ENCODE measurements at places on chromosomes 3 and 15.

DNA sequence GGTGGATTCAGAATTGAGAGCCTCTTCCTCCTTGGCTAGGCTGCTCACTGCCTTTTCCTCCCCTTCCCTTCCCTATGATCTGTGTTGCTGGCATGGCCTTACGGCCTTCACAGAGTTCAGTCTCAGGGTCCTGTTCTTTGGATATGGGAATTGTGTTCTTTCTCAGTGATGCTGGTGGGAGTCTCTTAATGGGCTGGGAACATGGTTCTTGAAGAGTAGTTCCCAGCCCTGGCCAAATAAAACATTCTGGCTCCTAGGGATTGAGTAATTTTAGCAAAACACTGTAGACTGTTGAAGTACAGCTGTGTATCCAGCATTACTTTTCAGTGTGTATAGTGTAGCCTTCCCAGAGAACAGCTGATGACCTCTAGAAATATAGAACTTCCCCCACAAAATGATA is 22.6 kb upstream of the FILIP1L start:
- no peak for DNase-seq

DNA sequence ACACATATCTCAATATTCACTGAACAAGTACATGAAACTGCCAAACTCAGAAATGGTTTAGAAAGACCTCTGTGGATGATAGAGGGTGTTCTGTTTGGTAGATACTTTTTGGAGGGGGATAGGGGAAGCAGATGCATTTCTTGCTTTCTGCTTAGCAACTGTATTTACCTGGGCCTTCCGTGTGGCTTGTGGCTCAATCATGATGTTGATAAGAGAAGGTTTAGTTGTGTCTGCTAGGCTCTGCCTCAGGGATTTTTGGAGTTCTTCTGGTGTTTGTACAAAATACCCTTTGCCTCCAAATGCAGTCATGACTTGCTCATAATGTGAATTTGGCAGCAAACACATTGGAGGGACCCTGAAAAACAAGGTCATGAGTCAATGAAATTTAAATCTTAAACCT is 38.2 kb downstream of the HACL1 start:
- no peak for DNase-seq

DNA sequence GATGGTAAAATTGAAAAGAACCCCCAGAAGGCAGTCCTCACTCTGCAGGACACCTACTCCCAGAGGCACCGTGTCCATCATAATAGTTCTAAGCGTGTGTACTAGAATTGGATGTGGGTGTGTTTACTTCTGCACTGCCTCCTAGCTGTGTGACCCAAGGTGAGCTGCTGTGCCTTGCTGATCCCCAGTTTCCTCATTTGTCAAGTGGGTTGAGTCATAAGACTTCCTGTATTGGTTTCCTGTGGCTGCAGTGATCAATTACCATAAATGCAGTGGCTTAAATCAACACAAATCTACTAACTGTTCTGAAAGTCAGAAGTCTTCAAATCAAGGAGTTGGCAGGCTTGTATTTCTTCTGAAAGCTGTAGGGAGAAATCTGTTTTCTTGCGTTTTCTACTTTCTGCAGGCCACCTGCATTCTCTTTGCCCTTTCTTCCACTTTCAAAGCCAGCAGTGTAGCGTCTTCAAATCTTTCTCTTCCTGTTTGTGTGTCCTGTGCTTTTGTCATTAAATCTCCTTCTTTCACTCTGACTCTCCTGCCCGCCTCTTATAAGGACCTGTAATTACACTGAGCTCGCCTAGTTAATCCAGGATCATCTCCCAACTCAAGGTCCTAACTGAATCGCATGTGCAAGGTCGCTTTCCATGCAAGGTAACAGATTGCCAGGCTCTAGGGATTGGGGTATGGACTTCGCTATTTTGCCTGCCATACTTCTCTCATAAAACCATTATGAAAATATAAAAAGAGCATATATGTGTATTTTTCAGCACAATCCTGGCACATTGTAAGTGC is 59.0 kb downstream of the RORA start:
- DNase-seq: no peak

- no peak for DNase-seq
Observed at GRCh38 chr3:135023996-135024658, 229.1 kb downstream of the EPHB1 start.

DNA sequence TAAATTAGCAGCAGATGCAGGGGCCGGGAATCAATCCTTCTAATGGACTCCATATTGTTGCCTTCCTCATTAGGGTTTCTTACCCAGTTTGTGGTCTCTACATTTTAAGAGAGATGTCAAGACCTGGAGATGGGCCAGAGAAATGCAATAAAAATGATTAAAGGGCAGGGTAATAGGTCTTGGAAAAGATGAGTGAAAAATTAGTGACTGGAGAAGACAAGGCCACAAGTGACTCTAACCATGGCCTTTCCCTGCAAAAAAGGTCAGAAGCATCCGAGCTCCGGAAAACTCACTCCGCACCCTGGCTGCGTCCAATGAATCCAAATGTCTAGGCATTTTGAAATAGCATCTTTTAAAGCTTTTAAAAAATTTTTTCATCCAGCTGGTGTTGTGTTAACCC is 152.8 kb downstream of the ARRDC4 start:
- DNase-seq: no peak

DNA sequence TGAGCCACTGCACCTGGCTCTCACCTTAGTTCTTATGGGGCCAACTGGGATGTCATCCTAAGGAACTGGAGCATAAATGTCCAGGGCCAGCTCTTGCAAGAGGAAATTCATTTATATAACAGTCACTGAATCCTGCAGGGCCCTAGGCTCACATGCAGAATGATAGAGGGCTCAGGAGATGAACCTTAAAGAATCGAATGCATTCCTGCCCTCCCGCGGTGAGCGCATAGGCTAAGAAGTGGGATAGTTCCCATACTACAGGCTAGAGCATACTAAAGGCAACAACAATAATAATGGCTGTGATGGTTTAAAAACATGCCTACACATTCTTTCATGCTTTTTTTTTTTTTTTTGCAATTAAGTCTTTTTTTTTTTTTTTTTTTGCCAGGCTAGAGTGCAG is 17.1 kb upstream of the CSRNP1 start:
- no peak for DNase-seq

- no peak for DNase-seq
Observed at GRCh38 chr15:47803767-47804166, 86.5 kb downstream of the SEMA6D start.

GRCh38 chr15:65558336-65558735 is 28.1 kb downstream of the HACD3 start:
- DNase-seq: no peak

- no peak for DNase-seq
Observed at GRCh38 chr3:107271787-107272387, 105.4 kb upstream of the CCDC54 start.

DNA sequence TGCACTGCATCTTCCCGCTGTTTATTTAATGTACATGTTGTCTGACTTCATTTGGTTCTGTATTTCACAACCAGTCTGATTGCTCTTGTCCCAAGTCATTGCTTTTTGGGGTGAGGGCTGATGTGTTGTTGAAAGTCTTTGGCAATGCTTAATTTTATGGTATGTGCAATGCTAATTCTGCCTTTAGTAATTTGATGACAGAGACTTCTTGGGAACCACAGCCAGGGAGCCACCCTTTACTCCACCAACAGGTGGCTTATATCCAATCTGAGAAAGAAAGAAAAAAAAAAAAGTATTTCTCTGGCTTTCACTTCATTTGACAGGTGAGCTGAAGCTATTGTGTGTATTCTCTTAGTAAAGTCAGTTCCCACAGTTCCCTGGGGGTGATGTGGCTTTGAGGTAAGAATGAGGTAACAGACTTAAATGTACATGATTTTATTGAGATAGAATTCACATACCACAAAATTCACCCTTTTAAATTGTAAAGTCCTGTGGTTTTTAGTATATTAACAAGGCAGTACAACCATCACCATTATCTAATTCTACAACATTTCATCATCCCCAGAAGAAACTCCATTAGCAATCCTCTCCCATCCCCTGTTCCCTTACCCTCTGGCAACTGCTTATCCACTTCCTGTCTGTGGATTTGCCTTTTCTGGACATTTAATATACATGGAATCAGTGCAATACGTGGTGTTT is 97.3 kb downstream of the SLCO3A1 start:
- DNase-seq: no peak

- DNase-seq: no peak
Observed at GRCh38 chr15:69236505-69236904, 62.2 kb upstream of the PAQR5 start.

GRCh38 chr3:97037294-97037943 is 223.0 kb downstream of the EPHA6 start:
- no peak for DNase-seq

- DNase-seq: no peak
Observed at GRCh38 chr3:70264122-70264780, 48.2 kb downstream of the MDFIC2 start.

DNA sequence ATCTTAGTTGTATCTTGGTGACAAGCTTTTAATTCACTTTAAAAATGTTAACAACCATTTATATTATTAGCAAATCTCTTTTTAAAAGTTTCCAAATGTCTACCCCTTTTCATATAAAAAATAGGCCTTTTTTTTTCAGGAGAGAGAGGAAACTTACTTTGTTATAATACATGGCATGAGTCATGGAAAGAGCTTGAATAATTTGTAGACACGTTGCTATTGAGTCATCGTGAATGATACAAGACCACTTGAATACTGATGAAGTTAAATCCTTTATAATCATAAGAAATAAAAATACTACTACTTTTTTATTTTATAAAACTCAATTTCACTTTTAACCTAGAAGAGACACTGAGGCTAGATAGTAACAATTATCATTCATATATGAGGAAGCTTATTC is 70.3 kb upstream of the BBX start:
- no peak for DNase-seq

DNA sequence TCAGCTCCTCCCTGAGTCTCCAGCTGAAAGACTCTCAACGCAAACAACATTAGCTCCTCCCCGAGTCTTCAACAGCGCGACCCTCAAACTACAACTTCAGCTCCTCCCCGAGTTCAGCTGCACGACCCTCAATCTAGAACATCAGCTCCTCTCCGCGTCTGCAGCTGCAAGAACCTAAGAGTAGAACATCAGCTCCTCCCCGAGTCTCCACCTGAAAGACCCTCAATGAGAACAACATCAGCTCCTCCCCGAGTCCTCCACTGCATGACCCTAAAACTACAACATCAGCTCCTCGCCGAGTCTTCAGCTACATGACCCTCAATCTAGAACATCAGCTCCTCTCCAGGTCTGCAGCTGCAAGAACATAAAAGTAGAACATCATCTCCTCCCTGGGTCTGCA is 78.3 kb downstream of the TFRC start:
- DNase-seq: no peak

- no peak for DNase-seq
Observed at GRCh38 chr3:141056751-141057171, 5.6 kb downstream of the SPSB4 start.

DNA sequence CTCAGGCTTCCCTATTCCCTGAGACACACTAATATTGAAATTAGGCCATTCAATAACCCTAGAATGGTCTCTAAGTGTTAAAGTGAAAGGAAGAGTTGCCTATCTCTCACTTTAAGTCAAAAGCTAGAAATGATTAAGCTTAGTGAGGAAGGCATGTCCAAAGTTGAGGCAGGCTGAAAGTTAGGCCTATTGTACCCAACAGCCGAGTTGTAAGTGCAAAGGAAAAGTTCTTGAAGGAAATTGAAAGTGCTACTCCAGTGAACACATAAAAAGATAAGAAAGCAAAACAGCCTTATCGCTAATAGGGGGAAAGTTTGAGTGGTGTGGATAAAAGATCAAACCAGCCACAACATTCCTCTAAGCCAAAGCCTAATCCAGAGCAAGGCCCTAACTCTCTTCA is 117.9 kb upstream of the SPATA12 start:
- no peak for DNase-seq

DNA sequence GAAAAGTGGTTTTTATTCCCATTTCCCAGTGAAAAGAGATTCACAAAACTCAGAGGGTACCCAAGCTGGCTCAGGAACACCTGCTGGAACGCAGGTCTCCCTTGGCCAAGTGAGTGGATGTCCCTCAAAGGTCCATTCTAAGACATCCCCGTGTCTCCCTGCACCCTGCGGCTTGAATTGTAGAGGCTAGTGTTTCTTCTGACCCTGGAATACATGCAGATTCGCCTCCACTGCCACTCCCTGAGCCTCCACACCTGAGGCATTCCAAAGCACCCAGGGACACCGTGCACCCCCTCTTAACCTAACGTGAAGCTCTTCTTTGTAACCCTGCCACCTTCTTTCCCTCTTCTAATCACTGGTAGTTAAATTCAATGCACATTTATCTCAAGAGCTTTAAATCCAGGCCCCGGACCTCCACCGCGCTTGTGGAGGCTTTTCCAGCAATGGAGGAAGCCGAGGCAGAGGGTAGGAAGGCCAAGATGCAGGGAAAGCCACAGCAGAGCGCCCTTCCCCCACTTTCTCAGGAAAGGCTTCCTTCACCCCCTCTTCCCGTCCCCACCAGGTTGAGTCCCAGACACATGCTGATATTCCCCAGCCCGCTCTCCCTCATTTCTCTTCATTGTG is 590 bp upstream of the ITGA11 start:
- no peak for DNase-seq

GRCh38 chr15:45521596-45522327 is 793 bp downstream of the SLC30A4 start:
- no peak for DNase-seq

DNA sequence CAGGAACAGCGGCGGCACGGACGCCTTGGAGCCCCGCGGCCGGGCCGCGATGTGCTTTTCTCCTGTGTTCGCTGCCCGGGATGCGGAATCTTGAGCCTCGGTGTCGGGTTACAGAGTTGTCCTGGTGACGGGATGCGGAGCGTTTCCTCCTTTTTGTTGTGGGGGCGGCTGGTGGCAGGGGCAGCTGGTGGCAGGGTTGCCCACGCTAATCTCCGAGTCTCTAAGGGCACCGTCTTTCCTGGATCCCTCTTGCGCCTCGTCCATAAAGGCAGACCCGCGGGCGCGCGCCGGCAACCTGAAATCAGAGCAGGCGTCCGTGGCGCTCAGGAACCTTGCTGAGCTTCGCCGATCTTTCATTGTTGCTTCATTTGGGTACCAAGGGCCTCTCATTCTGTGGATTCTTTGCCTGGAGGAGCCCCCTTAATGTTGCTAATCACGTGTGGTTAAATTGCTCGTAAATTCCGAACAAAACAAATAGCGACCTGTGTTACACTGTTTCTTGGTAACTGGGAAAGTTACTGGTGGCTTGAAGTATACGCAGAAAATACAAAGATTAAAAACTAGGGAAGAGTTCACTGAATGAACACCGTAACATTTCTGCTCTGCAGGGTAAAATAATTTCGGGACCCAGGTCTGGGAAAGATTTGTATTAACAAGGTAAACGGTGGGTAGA is 844 bp upstream of the PFN2 start:
- DNase-seq: peak; percentile 7

DNA sequence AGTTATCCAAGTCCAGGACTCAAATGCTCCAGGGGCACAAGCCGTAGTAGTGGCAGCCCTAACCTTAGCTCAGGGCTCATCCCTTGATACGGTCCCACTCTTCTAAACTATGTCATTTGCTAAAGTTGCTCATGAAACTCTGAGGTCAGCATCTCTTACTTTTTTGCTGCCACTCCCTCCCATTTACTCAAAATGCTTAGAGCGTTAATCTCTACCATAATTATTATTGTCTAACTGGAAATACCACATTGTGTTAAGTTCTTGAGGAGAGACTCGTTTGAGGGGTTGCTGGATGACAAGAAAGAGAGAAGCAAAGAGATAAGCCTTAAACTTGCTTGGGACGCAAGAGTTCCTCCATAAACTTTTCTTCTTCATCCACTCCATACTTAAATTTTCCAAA is 26.9 kb upstream of the TMOD3 start:
- no peak for DNase-seq

- no peak for DNase-seq
Observed at GRCh38 chr3:9767418-9767817, 2.3 kb downstream of the CAMK1 start.

All from stimulated activated effector memory CD8-positive, alpha-beta T cell treated with anti-CD3 and anti-CD28 coated beads, Interleukin-12 subunit alpha, Interleukin-12 subunit beta, amount 100 ng/mL, for 72 hours (primary cell).